ENCODE measurements at places on chromosomes 5 and 9. TPM values are rescaled to one million over a fixed set of nuclear protein-coding genes. Genes with fewer than 3 reads are reported as not detected.

The SPATA31D4 gene
- not detected for total RNA-seq

The SHOC1 gene
- not detected for total RNA-seq

DNA sequence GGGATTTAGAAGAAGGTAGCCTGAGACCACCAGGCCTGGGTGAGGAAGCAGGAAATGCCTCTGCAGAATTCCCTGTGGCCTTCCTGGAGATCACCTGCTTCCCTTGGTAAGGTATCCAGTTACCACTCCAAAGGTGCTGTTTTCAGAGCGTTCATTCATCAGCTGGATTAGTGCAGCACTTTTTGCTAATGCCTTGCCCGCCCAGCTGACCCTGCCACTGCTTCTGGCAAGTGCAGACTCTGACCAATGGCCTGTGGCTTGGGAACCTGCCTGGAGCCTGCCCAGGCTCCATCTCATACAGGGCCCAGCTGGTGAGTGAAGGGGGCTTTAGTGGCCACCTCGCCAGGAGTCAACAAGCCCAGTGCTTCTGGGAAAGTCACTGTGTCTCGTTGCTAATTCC, 48.6 kb downstream of the FOXI1 start:
- DNase-seq = no peak

The CAPSL gene
- not detected for total RNA-seq

DNA sequence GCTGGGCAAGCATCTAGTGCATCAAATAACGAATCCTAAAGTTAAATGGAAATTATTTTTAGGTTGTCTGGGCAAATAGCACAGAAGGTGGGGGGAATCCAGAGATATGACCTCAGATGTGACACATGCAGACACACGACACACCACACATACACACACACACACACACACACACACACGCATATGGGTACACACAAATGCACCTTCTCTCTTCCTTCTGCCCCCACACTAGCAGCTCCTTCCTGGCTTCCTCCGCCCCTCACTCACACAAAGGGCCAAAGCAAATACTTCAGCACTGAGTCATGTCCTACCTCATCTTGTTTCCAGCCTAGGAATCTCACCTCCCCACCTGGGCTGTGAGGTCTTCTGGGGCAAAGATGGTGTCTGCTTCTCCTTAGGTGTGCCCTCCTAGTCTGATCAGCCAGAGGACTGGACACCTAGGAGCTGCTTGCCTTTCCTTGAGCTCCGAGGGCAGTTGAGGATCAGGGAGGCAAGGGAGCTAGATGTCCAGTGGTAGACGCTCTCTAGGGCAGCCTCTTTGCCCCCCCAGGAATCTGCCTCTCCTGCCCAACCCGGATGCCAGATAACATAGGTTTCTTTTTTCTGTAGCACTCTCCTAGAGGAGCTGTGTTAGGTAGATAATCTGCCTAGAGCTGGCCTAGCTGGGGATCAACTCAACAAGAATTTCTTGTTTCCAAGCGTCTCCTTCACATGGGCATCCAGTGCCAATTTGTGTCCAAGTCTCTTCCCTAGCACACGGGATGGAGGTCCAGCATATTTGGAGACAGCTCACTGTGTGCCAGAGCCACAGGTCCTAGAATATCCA, 14.3 kb upstream of the JADE2 start:
- DNase-seq = no peak

The SAPCD2 gene
- 51.4 TPM for total RNA-seq

The PCDHB7 gene
- not detected for total RNA-seq

The NMUR2 gene
- not detected for total RNA-seq

GRCh38 chr9:108477529-108478006, 378.2 kb downstream of the ACTL7B start:
- no peak for DNase-seq

- DNase-seq = no peak
These were observed 49.6 kb downstream of the RGS3 start for GRCh38 chr9:113513111-113513510.

The CCDC183 gene
- 0.88 TPM for total RNA-seq

DNA sequence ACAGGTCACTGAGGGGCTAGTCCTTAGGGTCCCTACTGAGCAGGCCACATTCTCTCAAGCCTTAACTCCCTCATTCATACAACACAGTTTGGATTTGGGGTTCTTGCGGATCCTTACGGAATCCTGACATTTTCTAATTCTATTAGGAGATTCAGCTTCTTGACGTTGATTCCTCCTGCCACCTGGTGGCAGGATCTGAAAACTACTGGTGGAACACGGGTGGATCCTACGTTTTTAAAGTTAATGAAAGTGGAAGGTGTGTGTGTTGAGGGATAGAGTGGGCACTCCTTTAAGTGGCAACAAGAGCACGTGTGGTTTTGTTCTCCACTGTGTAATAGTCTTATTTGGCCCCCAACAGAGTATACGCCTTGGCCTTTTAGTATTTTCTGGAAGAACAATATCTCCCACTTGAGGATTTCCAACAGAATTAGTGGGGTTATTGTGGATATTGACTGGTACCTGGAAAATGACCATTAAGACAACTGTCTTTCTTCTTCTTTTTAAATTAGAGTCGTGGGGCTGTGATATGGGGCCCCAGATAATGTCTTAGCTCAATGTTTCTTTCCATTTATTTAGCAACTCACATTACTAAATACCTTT, 25.2 kb downstream of the SLC28A3 start:
- peak; percentile 40 for DNase-seq

DNA sequence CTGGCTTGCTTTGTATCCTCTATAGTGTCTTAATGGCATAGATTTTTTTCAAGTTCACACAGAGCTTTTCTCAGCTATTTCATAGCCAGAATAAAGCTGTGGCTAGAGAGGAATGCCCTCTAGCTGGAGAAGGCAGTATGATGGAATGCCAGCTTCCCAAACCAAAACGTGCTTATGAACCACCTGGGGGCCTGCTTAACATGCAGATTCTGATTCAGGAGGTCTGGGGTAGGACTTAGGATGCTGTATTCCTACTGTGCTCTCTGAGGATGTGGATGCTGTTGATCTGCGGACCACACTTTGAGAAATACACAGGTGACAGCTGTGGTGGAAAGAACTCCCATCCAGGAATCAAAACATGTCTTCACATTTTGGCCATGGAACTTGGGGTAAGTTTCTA, 49.9 kb upstream of the DPYSL3 start:
- no peak for DNase-seq

The KIF12 gene
- not detected for total RNA-seq

DNA sequence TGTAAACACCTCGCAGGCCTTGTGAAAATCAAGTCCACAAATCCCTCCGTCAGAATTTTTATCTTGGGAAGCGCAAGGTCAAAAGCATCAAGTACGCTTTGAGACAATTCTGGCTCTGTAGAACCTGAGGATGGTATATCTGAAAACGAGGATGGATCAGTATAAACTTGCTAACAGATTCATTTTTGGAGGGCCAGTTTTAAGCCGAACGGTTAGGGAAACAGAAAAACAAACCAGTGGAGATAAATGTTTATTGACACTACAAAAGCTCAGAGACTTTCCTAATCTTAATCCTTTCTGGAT, 352 bp upstream of the PGGT1B start:
- DNase-seq = no peak

- no peak for DNase-seq
These were observed 25.2 kb upstream of the SYNPO start for GRCh38 chr5:150615141-150615699.

- no peak for DNase-seq
These were observed 58.2 kb downstream of the ZNF354C start for GRCh38 chr5:179118338-179118737.

DNA sequence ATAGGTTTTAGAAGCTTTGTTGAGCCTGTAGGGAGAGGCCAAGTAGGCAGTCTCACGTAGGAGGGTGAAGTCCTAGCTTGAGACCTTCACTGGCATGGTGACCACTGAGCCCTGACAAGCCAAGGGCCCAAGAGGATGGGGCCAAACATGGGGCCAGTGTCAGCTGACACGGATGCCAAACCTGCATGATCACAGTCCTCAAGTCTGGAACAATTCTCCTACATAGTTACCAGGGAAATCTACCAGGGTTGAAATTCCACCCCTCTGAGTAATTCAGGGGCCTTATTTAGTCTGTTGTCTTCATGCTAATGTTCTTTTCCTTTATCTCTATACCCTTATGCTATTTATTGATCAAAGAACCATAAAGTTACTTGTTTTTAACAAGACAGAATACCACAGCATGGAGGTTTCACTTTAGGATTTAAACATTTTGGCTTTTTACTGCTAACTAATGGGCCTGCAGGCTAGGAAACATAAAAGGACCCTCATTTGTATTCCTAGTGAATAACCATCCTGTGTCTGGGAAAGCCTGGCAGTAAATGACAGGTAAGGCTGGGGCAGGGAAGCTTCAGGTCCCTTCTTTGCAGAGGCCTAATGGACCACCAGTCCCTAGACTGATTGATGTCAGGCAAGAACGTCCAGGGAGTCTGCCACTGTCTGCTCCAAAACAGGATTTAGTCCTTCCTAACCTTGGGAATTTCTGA, 140.8 kb downstream of the FGF1 start:
- no peak for DNase-seq
